ENCODE measurements at places on chromosomes 16 and 17. TPM values are rescaled to one million over a fixed set of nuclear protein-coding genes. Genes with fewer than 3 reads are reported as not detected.

DNA sequence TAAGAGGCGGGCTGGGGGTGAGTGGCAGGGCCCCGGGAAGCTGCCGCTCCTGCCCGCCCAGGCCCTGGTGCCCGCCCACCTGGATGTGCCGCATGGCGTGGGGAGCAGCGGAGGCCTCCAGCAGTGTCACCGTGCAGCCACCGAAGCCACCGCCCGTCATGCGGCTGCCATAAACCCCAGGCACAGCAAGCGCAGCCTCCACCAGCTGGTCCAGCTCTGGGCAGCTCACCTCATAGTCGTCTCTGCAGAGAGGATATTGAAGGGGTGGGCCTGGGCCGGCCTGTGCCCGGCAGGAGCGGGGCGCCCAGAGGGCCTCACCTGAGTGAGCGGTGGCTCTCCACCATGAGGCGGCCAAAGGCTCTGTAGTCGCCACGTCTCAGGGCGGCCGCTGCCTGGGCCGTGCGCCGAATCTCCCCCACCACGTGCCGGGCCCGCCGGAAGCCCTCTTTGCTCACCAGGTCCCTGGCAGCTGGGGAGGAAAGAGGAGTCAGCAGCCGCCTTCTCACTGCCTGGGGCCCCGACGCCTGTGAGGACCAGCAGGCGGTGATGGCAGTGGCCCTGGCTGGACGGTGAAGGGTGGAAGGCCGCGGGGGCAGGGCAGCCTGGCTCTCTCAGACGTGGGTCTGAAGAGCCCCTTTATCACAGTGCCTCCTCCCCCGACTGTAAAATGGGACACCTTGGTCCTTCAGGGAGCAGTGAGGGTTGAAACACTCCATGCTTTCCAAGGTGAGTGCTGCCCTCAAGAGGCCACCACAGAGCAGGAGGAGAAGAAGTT lies 6.7 kb downstream of the GALK1 start:
- DNase-seq: no peak

- DNase-seq: peak; percentile 79
These were observed 46.6 kb upstream of the NUDT7 start for GRCh38 chr16:77675464-77676324.

DNA sequence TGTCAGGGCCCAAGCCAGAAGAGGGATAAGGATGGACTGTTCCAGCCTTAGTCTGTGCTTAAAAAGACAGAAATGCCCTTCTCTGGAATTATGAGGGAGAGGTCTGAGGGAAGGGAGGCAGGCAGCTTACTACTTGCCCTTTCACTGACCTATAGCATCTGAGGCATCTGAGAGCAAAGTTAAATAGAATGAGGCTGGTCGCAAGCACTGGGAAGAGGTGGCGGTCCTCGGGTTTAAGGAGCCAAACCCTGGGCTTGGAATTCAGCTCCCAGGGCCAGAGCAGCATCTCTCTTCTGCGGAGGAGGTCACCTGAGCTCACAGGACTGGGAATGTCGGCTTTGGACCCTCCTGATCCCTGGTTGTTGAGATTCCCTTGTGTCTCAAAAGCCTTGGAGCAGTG lies 3.1 kb upstream of the LIMD2 start:
- no peak for DNase-seq

DNA sequence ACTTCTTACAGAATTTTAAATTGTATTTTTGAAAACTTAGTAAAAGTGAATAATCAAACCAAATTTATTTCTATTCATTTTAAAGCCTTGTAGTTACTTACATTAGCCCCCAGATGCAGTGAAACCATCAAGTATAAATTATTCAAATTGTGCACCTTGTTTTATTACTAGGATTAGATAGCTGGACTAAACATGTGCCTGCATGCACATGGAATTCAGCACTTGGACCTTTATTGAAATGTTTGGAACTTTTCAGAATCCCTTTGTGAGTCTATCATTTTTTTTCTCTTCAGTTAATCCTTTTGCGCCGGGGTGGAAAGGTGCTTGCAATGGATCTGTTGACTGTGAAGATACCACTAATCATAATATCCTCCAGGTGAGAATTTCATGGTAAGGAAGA lies 4.7 kb downstream of the ZPBP2 start:
- no peak for DNase-seq

GRCh38 chr17:8709006-8709405 lies 35.6 kb downstream of the CCDC42 start:
- DNase-seq: no peak

DNA sequence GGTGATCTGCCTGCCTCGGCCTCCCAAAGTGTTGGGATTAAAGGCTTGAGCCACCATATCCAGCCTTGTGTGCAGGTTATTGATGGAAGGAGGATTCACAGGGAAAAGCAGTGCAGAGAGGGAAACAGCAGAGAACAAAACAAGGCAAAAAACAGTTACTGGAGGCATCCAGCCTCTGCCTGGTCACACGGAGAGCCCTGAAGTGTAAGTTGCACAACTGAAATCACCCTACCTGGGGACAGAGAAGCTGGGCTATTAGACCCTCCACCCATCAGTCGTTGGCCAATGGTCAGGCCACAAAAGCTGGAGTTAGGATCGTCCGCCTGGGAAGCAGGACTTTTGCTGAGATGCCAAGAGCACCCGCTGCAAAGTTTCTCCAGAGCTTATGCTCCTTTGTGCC lies 57.9 kb upstream of the BCO1 start:
- no peak for DNase-seq

GRCh38 chr16:20846030-20846429 lies 39.7 kb downstream of the REXO5 start:
- DNase-seq: no peak

DNA sequence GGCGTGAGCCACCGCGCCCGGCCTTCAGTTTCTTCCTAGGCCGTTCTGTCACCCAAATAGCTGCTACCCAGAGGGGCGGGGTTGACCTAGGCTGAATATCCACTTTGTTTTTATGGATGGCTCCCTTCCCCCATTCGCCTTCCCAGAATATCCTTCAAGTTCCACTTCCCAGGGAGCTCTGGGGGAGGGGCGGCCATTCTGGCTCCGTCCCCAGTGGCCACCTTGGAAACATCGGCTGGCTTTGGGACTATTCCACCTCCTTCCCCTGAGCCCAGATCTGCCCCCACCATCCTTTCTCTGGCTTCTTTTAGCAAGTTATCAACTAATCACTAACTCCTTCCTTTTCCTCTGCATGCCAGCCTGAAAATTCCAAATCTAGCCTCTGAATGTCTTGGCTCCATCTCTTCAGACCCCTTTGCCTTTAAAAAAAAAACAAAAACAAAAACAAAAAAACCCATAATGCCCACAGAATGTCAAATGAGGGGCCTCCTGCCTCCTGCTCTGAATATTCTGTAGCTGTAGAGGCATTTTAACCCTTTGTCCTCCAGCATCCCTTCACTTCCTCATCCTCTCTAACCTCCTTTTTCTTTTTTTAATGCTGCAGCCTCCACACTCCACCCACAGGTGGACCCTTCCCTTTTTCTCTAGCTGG lies 6.4 kb downstream of the ATP1B2 start:
- no peak for DNase-seq

Gene SYT17
- total RNA-seq: 3.2 TPM

Gene NXN
- total RNA-seq: 51.8 TPM

Gene ZNF23
- total RNA-seq: 10.0 TPM

- no peak for DNase-seq
These were observed 66.9 kb upstream of the MPHOSPH6 start for GRCh38 chr16:82236875-82237274.

GRCh38 chr17:31597646-31598398 lies 206.3 kb downstream of the RAB11FIP4 start:
- no peak for DNase-seq

Gene TEKT1
- total RNA-seq: not detected

DNA sequence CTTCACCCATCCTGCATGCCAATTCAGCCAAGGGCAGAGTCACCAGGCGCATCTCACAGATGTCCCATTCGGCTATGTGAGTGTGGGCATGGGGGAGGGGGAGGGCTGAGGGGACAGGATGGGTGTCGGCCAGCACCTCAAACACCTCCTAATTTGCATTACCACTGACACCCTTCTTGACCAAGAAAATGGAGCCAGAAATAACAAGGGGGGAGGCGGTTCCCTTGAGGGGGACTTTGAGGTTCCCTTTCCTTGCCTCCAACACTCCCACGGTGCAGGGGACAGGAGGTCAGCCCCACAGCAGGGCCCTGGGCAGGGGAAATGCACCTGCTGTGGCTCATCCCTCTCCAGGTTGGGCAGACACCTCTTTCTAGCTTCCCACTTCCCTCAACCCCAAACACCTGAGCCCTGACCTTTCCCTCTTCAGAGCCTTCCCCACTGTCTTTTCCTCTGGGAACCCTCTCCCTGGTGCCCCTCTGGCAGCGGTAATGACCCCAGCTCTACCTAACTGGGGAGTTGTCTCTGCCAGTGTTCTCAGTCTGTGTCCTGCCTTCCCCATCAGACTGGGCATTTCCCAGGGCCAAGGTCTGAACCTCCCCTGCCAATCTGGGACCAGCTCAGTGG lies 18.2 kb upstream of the TBX21 start:
- DNase-seq: no peak

Data from H4 (cell line).